ENCODE measurements at places on chromosomes 6 and 20.
A peak's percentile ranks its signal among the peaks of the same experiment; 100 is the strongest.

- DNase-seq: no peak
Measured at GRCh38 chr20:25277051-25277801, 29.3 kb downstream of the PYGB start.

DNA sequence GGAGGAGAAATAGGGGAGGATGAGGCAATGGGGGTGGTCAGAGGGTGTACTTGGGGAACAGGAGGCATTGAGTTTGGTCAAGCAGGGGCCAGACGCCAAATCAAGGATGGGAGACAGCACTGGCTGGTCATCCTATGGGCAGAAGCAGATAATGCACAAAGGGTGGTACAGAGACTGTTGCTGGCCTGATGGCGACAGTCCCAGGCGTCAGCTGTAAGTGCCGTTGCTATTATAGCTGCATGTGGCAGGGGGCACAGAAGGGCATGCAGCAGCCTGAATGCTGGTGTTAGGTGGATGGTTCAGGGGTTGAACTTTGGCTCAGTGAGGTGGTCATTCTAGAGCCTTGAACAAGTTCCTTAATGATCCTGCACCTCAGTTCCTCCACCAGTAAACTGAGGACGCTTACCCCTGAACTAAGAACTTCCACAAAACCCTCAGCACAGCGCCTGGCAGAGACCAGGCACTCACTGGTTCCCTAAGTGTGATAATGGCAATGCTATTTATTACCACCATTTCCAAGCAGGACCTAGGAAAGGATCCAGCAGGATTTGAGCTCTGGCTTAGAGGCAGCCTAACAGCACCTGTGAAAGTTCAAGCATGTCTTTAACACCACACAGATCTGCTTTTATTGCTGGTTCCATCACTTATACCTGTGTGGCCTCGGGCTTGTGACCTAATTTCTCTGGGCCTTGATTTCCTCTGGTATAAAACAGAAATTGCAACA is 162.7 kb downstream of the INSM1 start:
- DNase-seq: no peak

- DNase-seq: no peak
Measured at GRCh38 chr20:61839912-61840778, 225.5 kb downstream of the TAF4 start.

DNA sequence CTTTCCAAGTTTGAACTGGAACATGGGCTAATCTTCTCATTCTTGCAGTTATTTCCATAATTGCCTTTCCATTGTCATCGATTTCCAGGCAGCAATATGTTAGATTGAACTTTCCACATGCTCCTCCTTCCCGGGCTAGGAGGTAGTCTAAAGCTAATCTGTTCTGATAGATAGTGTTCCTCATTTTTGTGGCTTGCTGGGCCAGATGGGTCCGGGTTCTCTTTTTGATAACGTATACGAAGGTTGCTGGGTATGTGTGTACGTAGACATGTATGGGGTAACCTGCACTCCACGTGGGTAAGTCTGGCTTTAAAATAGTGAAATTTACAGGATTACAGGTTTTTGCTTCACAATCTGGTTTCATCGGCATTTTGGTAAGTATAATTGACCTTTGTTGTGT is 14.0 kb upstream of the GMPR start:
- no peak for DNase-seq

GRCh38 chr6:134519465-134519864 is 201.6 kb upstream of the SGK1 start:
- DNase-seq: peak; percentile 44

- no peak for DNase-seq
Measured at GRCh38 chr6:6696867-6697531, 108.5 kb downstream of the LY86 start.

DNA sequence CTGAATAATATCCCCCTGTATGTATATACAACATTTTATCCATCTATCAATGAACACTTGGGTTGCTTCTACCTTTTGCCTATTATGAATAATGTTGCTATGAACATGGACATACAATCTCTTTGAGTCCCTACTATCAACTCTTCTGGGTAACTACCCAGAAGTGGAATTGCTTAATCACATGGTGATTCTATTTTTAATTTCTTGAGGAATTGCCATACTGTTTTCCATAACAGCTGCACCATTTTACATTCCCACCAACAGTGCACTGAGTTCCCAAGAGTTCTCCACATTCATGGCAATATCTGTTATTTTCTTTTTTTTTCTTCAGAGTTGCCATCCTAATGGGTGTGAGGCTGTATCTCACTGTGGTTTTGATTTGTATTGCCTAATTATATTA is 88.3 kb downstream of the ZHX3 start:
- no peak for DNase-seq

DNA sequence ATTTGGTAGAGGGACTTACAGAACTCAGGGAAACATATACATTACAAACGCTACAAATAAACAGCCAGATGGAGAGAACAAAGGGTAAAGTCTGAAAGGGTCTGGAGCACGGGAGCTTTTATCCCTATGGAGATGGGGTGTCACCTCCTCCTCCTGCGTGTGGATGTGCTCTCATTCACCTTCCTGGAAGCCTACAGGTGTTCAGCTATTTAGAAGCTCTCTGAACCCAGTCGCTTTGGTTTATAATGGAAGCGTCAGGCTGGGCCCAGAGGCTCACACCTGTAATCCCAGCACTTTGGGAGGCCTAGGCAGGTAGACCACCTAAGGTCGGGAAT is 17.7 kb upstream of the ITCH start:
- no peak for DNase-seq

DNA sequence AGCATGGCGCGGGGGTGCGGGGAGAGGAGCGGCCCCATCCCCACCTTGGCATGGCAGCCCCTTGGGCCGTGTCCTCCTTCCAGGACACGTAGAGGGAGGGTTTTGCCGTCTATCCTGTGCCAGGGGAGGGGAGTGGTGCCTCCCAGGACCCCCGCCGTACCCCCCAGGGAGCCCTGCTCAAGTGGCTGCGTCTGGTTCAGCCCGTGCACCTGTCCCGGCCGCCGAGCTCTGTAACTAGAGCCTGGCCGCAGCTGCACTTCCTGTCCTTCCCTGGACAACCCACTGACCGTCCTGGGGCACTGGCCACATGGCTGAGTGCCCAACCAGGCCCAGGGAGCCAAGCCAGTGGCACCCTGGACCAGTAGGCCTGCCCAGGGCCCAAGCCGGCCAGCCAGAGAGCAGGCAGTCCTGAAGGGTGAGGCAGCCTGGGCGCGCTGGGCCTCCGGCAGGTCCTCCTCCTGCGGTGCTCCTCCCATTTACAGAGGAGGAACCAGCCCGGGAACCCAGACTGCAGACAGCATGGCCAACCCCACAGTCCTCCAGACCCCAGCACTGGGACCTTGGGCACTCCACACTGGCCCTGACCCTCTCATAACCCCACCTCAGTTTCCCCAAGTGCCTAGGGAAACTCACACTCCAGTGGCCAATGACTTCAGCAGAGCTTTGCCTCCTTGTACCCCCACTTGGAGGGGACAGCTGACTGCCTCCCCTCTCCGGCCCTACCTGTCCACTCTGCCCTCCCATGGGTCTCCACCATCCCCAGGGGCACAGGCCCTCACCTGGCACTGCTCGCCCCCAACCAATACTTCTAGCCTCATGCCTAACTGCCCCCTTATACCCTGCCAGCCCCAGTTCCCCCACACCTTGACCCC is 8.7 kb downstream of the LAMA5 start:
- DNase-seq: no peak

- DNase-seq: no peak
Measured at GRCh38 chr20:35941620-35942019, 12.7 kb downstream of the SCAND1 start.

- DNase-seq: no peak
Measured at GRCh38 chr6:2748183-2748582, 2.5 kb downstream of the MYLK4 start.

DNA sequence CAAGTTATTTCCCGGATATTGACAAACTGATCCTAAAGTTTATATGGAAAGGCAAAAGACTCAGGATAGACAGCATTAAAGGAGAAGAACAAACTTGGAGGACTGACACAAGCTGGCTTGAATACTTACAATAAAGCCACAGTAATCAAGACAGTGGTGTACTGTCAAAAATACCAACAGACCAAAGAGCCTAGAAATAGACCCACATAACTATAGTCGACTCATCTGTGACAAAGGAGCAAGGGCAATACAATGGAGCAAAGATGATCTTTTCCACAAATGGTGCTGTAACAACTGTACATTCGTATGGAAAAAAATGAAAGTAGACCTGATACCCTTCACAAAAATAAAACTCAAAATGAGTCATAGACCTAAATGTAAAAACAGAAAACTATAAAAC is 46.0 kb downstream of the ABHD12 start:
- no peak for DNase-seq

DNA sequence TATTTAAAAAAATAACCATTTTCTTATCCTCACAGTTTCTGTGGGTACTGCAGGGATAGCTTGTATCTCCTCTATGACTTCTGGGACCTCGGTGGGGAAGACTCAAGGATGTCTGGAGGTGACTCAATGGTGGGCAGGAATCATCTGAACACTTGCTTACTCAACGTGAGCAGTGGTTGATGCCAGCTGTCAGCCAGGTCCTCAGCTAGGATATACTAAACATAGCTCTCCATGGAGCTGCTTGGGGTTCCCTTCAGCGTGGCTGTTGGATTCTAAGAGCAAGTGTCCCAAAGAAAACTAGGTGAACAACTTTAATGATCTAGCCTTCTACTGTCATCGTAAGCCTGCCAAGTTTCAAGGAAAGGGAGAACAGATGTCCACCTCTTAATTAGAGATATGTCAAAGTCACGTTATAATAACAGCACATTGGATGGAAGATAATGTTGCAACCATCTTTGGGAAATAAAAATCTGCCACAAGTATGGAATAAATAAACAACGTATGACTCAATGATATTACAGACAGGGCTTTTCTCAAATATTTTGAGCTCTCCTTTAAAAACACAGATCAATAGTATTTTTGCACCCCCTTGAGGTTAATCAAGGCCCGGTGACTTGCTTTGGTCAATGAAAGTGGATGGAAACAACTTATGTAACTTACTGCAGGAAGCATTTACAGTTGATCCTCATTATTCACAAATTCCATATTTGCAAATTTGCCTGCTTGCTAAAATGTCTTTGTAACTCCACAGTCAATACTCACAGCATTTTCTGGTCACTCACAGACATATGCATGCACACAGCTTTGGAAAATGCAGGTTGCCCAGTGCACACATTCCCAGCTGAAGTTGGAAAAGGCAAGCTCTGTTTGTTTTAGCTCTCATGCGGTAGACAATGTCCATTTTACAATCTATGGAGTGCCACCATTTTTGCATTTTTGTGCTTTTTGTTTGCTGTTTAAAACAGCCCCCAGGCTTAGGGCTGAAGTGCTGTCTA is 6.6 kb upstream of the HEBP2 start:
- DNase-seq: no peak

GRCh38 chr6:129209355-129209754 is 326.4 kb downstream of the LAMA2 start:
- no peak for DNase-seq

DNA sequence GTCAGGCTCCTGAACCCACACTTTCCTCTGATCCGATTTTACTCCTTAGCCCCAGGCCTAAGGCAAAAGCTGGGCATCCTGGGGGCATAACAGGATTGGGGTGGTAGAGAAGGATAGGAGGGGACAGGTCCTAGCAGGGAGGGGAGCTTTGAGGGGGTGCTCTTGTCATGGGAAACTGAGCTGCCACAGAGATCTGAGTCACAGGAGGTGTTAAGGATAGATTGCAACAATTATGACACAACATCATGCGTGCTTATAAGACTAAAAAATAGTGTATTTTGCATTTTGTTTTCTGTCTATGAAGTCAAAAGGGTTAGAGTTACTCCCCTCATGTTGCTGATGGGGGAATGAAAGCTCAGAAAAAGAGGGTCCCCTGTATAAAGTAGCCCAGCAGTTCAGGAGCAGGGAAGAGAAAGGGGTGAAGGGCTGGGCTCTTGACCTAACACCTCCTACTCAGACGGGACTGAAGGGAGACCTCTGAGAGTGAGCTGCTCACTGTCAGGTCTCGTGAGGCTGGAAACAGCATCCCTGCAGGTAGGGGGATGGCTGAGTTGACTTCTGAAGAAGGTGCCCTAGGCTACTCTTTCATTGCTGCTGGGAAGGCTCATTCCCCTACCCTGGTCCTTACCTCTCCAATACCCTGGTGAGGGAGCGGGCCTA is 2.0 kb downstream of the GLP1R start:
- DNase-seq: no peak

- no peak for DNase-seq
Measured at GRCh38 chr6:133542056-133542821, 301.1 kb downstream of the EYA4 start.

GRCh38 chr6:64040113-64040512 is 404.5 kb downstream of the PHF3 start:
- DNase-seq: no peak

DNA sequence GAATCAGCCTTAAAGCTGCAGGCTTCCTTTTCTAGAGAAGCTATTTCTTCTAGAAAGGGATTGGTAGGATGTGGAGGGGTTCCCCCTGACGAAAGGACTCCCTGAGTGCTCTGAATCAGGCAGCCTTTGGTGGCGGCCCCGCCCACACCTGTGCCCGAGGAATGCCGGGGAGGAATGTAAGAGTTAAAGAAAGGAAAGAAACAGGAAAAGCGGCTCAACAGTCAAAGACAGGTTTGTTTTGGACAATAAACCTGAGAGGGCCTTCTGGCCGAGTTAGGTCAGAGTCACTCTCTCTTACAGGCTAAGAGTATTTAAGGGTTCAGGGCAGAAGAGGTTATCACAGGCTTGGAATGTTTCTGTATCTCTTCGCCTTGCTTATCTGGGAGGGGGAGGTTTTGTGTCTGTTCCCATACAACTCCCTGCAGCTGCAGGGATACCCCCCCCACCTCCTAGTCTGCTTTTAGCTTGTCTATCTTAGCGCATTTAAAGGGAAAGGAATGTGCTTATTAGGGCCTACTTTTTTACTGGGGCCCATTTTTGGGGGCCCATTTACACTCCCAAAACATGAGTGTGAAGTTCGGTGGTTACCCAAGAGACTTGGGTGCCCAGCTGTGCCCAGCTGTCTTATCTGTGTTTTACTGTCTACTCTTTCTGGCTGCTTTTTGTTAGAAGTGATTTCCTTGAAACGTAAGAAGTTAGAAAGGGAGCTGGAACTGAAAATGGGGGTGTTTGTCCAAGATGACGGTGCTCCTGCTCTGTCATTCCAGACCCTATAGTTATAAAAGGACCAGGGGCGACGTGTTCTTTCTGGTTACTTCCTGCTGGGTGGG is 32.8 kb downstream of the DYNLT1 start:
- DNase-seq: no peak

GRCh38 chr20:34622821-34623451 is 54.0 kb downstream of the PIGU start:
- no peak for DNase-seq

GRCh38 chr6:145137425-145137824 is 597.9 kb downstream of the EPM2A start:
- no peak for DNase-seq
